ENCODE measurements at places on chromosomes 4 and X. TPM values are rescaled to one million over a fixed set of nuclear protein-coding genes. Genes with fewer than 3 reads are reported as not detected.
A peak's percentile ranks its signal among the peaks of the same experiment; 100 is the strongest.

The IL2 gene
- 173 TPM for total RNA-seq

The ASB5 gene
- total RNA-seq = not detected

The SRPK3 gene
- not detected for total RNA-seq

The DACH2 gene
- not detected for total RNA-seq

The CLTRN gene
- 0.61 TPM for total RNA-seq

The MXRA5 gene
- total RNA-seq = not detected

GRCh38 chrX:70455366-70456202 lies 10.9 kb downstream of the DLG3 start:
- peaks cover 13% of the 10 kb centered on the region for H3K4me1 ChIP-seq
- H3K27ac ChIP-seq = peak overlapping the region; percentile 70
- no peaks in the 10 kb centered on the region for H3K27me3 ChIP-seq
- peak overlapping the region; percentile 59 for H3K4me3 ChIP-seq
- H3K36me3 ChIP-seq = no peaks in the 10 kb centered on the region

GRCh38 chr4:86452924-86453531 lies 93.2 kb upstream of the MAPK10 start:
- H3K36me3 ChIP-seq = no peaks in the 10 kb centered on the region
- H3K4me3 ChIP-seq = no peak overlapping the region

DNA sequence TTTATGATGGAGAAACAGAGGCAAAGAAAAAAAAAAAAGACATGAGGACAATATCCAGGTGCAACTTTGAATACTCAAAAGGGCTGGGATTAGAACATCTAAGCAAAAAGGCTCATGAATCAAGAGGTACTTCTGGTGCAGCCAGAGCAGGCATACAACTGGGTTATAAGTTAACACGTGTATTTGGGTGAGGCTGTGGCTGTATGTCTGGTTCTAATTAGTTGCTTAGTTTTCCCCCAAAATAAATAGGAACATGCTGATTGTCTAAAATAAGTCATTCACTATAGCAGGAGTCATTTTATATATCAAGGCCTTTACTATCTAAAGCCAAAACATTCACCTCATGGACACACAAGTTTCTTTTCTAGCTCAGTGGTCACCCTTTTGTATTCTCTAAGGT lies 20.2 kb downstream of the NHS start:
- H3K27me3 ChIP-seq = no peaks in the 10 kb centered on the region
- H3K36me3 ChIP-seq = no peaks in the 10 kb centered on the region

DNA sequence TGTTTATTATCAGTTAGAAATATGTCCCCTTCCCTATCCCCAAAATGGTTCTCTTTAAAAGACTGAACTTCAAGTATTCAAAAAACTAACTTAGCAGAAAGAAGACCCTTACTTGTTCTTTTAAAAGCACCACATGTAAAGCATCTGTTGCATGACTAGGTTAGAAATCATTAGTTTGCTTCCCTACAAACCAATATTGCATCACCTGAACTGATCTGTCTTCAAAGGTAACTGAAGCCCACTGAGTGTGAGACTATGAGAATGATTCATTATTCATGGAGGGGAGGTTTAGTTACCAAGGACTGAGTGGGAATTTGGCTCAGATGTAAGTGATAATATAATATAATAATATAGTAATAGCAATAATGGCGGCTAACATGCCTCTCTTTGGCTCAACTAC lies 231.7 kb downstream of the SPRY1 start:
- H3K27me3 ChIP-seq = no peaks in the 10 kb centered on the region
- H3K27ac ChIP-seq = no peak overlapping the region
- H3K4me3 ChIP-seq = no peak overlapping the region
- H3K36me3 ChIP-seq = no peaks in the 10 kb centered on the region
- no peak for DNase-seq
- no peaks in the 10 kb centered on the region for H3K4me1 ChIP-seq

GRCh38 chr4:40966091-40966490 lies 216.3 kb downstream of the NSUN7 start:
- no peak for DNase-seq
- H3K4me1 ChIP-seq = no peaks in the 10 kb centered on the region
- no peak overlapping the region for H3K27ac ChIP-seq
- H3K27me3 ChIP-seq = no peaks in the 10 kb centered on the region

- no peak for DNase-seq
- H3K27ac ChIP-seq = no peak overlapping the region
- no peaks in the 10 kb centered on the region for H3K4me1 ChIP-seq
- H3K36me3 ChIP-seq = no peaks in the 10 kb centered on the region
Measured at GRCh38 chrX:110435196-110435595, 76.5 kb downstream of the RTL9 start.

DNA sequence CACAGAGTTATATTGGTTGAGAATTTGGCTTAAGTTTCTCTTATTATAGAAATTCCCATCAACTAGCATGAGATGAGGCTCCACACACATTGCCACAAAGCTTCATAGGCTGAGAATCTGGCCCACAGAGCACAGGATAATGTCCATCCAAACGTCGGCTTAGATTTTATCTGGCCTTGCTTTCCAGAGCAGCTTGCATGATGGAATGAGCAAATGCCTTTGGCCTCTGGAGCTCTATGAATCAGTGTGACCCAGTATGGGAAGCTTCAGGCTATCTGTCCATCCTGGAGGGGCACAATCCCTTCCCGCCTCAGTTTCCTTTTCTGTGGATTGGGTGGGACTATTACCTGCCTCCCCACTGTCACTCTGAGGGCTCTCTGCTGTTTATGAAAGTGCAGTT lies 131.5 kb upstream of the NDP start:
- no peaks in the 10 kb centered on the region for H3K27me3 ChIP-seq
- no peak for DNase-seq
- no peaks in the 10 kb centered on the region for H3K36me3 ChIP-seq
- H3K4me3 ChIP-seq = no peak overlapping the region

- peaks cover 26% of the 10 kb centered on the region for H3K4me1 ChIP-seq
- H3K4me3 ChIP-seq = no peak overlapping the region
- H3K27ac ChIP-seq = no peak overlapping the region
- no peaks in the 10 kb centered on the region for H3K36me3 ChIP-seq
Measured at GRCh38 chr4:113828702-113829101, 67.2 kb upstream of the CAMK2D start.

GRCh38 chr4:14254252-14254651 lies 626.7 kb upstream of the BOD1L1 start:
- H3K27ac ChIP-seq = no peak overlapping the region
- H3K27me3 ChIP-seq = no peaks in the 10 kb centered on the region
- no peak overlapping the region for H3K4me3 ChIP-seq
- no peaks in the 10 kb centered on the region for H3K36me3 ChIP-seq

DNA sequence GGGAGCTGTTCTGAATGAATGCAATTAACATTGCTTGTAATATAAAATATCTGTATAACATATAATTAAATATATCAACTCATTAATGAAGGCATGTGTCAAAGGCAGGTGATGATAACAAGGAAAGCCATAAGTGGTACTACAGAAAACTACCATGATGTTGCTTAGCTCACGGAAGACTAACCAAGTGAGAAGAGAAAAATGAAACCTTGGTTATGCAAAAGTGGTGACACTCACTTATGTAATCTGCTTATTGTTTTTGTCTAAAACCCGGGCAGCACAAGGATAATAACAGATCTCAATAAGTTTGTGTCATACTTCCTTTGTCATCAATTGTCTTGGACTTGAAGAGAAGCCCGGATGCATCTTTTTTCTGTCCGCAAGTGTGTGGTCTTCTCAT lies 156.4 kb downstream of the HS6ST2 start:
- H3K4me3 ChIP-seq = no peak overlapping the region
- DNase-seq = no peak
- no peaks in the 10 kb centered on the region for H3K36me3 ChIP-seq

GRCh38 chr4:184732126-184732525 lies 1.8 kb downstream of the CENPU start:
- H3K36me3 ChIP-seq = no peaks in the 10 kb centered on the region
- H3K27ac ChIP-seq = no peak overlapping the region
- H3K4me3 ChIP-seq = no peak overlapping the region
- no peak for DNase-seq
- no peaks in the 10 kb centered on the region for H3K27me3 ChIP-seq

DNA sequence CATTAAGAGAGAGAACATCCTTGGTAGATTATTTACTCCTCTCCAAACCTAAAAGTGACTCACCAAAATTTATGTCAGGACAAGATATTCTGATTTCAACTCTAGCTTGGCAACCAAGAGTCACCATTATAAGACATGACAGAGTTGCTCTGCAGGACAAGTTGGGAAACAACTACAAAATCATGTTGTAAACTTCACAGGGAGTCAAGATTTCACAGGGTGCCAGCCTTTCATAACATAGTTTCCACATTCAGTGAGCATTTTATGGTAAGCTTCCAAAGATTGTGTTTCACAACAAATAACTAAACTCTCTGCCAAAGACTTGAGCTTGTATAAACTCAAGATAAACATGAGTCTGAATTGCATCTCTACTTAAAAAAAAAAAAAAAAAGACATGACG lies 121.0 kb upstream of the DIAPH2 start:
- H3K27me3 ChIP-seq = no peaks in the 10 kb centered on the region
- H3K4me1 ChIP-seq = no peaks in the 10 kb centered on the region
- no peak for DNase-seq
- H3K4me3 ChIP-seq = no peak overlapping the region
- H3K36me3 ChIP-seq = no peaks in the 10 kb centered on the region

- DNase-seq = no peak
- no peak overlapping the region for H3K4me3 ChIP-seq
- H3K36me3 ChIP-seq = no peaks in the 10 kb centered on the region
- H3K27me3 ChIP-seq = no peaks in the 10 kb centered on the region
Measured at GRCh38 chr4:30839583-30840520, 119.7 kb downstream of the PCDH7 start.

- no peaks in the 10 kb centered on the region for H3K4me1 ChIP-seq
- no peak overlapping the region for H3K4me3 ChIP-seq
- H3K27ac ChIP-seq = no peak overlapping the region
- H3K36me3 ChIP-seq = no peaks in the 10 kb centered on the region
- H3K27me3 ChIP-seq = no peaks in the 10 kb centered on the region
Measured at GRCh38 chr4:57548856-57549255, 438.7 kb upstream of the IGFBP7 start.

GRCh38 chrX:71489540-71489939 lies 43.4 kb upstream of the OGT start:
- no peaks in the 10 kb centered on the region for H3K4me1 ChIP-seq
- H3K4me3 ChIP-seq = no peak overlapping the region
- DNase-seq = no peak

DNA sequence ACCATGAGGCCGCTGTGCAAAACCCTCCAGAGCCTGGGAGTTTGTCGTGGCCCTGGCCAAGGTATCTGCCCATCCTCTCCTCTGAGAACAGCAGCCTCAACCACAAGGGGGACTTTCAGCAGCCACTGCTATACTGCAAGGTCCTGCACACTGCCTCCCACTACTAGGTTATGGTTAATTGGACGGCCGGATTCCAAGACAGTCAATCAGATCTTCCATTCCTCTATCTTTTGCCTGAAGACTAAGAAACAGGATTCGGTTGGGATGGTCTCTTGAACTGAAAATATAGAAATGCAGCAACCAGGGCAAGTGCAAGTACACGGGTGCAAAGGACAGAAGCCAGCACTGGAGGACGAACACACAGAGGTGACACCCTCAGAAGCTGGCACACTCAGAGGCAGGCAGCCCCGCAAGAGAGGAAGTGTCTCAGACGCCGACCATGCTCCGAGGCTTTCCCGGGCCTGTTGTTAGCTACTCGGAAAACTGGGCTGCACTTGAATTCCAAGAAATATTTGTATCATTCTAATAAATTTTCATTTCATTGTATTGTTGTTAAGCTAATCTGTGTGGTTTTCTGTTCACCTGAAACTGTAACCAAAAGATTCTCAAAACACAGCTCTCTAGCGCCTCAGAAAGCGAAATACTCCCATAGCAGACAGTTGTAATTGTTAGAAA lies 63.3 kb downstream of the AFAP1 start:
- H3K4me3 ChIP-seq = peak overlapping the region; percentile 30
- H3K27ac ChIP-seq = no peak overlapping the region
- no peaks in the 10 kb centered on the region for H3K36me3 ChIP-seq
- no peaks in the 10 kb centered on the region for H3K27me3 ChIP-seq
- peaks cover 23% of the 10 kb centered on the region for H3K4me1 ChIP-seq

GRCh38 chr4:146278986-146279385 lies 64.6 kb downstream of the REELD1 start:
- no peak for DNase-seq
- H3K4me1 ChIP-seq = no peaks in the 10 kb centered on the region
- no peaks in the 10 kb centered on the region for H3K36me3 ChIP-seq
- H3K27me3 ChIP-seq = no peaks in the 10 kb centered on the region

DNA sequence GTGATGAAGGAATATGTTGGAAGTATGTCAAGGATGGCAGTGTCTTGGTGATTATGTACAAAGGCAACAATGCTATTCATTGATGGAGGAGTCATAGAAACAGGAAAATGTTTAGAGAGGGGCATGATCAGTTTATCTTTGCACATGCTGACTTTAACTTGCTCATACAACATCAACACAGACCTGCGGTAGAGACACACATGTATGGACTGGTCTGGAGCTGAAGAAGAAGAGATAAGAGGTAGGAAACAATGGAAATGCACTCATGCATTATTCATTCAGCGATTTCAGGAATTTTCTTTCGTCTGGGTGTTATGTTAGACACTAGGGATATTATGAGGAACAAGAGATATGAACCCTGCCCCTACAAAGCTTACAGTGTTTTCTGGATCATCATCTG lies 1252.3 kb upstream of the TENM3 start:
- no peaks in the 10 kb centered on the region for H3K27me3 ChIP-seq
- no peak for DNase-seq
- H3K27ac ChIP-seq = no peak overlapping the region
- no peaks in the 10 kb centered on the region for H3K36me3 ChIP-seq
- no peaks in the 10 kb centered on the region for H3K4me1 ChIP-seq

DNA sequence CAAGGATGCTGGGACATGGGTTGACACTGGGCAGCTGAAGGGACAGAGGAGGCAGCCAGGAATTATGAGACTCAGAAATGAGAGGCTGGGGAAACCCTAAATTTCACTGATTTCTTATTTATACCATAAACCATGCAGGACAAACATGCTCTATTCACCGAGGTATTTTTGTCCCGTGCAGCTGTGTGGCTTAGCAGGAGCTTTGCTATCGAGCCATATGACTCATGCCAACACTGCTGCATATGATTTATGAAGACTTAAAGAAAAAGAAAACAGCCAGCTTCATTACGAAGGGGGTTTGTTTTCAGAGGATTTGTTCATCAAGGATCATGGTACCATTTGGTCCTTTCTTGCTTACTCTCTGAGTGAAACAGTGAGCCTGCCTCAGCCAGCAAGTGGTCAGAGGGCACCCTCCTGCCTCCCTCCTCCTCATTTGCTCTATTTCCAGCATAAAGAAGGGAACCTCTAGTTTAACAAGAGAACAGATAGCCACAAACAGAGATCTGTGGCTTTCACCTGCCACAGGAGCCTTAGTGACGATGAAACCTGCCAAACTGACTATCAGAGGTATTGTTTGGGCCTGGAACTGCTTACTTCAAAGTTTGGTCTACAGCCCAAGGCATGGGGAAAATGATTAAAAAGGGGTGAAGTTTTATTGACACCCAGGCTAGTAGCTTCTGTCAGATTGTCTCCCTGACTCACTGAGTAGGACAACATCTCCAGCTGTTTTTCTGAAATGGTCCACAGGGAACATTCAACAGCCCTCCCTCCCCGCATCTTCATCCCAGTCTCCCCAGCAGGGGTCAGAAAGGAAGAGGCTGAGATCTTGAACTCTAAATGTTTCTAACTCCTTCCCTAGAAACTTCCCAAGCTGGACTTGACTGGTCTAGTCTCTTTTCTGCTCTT lies 80.1 kb upstream of the MAML3 start:
- H3K27me3 ChIP-seq = no peaks in the 10 kb centered on the region
- no peaks in the 10 kb centered on the region for H3K36me3 ChIP-seq
- H3K4me1 ChIP-seq = no peaks in the 10 kb centered on the region
- H3K4me3 ChIP-seq = no peak overlapping the region
- DNase-seq = no peak

- DNase-seq = no peak
- no peaks in the 10 kb centered on the region for H3K4me1 ChIP-seq
- H3K36me3 ChIP-seq = no peaks in the 10 kb centered on the region
- no peak overlapping the region for H3K4me3 ChIP-seq
- no peaks in the 10 kb centered on the region for H3K27me3 ChIP-seq
Measured at GRCh38 chr4:155400893-155401292, 24.1 kb upstream of the MAP9 start.

Data from CD8-positive, alpha-beta memory T cell (primary cell).